CD4-positive, alpha-beta T cell treated with Interleukin-17A for 4 hours (primary cell): ENCODE measurements at places on chromosomes 2 and 18.

DNA sequence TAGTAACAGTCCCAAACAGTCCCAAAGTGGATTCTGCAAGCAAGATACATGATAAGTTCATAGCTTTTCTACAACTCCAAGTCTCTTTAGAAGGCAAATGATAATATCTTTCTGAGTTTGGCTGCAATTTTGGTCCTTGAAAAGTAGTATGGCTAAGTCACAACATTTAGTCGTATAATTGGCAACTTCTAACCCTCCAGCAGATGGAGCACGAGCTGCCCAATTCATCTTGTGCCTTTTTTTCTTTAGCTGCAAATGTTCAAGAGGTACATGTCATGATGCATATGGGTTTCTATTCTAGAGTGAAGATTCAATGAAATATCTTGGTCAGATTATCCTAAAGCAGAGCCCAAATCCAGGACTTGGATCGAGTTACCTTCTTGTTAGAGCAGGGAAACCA, 127.0 kb upstream of the KLHL14 start:
- DNase-seq, result no peak

- DNase-seq, result no peak
These were observed 21.3 kb downstream of the FBLN7 start for GRCh38 chr2:112159454-112159921.

DNA sequence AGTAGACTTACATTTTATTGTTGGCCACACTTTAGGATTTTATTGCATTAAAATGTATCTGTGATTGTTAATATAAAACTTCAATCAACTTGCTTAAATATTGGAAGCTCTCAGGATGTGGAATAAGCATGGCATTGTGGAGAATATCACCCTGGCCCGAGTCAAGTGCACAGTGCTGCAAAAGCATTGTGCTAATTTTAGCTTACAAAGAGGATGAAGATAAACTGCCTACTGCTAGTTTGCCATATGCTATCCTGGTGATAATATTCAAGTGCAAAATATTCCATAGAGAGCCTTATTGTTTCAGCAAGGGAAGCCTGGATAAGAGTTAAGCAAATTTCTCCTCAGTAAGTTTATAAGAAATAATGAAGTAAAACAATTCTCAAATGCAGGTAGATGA, 54.5 kb downstream of the MEIS1 start:
- no peak for DNase-seq

DNA sequence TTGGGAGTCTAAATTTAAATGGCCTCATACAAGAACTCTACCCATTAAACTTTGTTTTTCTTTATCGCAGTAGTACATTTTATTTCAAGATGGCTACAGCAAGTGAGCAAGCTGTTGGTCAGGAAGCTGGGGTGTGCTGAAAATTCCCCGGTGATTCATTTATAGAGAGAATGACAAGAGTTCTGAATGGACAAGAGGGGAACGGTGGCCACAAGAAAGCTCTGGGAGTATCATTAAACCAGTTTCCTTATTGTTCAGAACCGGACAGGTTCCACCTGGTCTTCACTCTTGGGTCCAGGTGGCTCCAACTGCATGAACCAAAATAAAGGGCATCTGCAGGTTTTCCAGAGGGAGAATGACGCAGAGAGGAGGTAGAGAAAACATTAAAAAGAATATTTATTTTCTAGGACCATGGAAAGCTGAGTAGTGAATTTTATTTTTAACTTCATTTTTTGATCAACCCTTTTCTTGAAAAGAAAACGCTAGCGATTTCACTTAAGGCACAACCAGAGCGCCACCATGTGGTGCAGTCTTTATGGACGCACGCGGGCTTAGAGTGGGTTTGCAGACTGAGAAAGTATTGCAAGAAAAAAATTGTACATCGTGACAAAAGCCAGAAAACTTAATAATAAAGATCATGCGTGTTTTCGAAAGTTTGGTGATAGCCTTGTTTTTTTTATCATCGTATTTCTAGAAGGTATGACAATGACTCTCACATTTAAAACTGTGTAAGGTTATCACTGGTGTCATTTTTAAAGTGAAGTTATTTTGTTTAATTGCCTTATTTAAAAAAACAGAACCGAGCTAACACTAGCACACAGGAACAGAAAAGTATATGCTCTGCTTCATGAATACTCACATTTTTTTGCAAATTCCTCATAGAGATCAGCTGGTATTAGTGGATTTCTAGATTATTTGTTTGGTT, 97.9 kb upstream of the NOL4 start:
- DNase-seq, result no peak

DNA sequence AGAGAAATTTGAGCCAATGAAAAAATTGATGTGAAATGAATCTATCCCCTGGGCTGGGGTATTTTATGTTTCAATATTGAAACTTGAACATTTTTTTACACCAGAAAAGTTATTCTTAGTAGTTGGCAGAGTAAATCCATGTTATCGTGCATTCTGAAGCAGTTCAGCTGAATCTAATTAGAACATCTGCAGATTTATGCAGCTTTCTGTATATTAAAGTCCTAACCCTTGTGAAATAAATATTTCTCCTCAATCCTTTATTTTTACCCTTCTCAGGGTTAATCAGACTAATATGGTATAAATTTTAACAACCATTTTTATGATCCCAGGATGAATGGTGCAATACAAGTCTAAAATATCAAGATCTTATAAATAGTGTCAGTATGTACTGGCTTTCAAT, 69.5 kb downstream of the CDH20 start:
- no peak for DNase-seq

DNA sequence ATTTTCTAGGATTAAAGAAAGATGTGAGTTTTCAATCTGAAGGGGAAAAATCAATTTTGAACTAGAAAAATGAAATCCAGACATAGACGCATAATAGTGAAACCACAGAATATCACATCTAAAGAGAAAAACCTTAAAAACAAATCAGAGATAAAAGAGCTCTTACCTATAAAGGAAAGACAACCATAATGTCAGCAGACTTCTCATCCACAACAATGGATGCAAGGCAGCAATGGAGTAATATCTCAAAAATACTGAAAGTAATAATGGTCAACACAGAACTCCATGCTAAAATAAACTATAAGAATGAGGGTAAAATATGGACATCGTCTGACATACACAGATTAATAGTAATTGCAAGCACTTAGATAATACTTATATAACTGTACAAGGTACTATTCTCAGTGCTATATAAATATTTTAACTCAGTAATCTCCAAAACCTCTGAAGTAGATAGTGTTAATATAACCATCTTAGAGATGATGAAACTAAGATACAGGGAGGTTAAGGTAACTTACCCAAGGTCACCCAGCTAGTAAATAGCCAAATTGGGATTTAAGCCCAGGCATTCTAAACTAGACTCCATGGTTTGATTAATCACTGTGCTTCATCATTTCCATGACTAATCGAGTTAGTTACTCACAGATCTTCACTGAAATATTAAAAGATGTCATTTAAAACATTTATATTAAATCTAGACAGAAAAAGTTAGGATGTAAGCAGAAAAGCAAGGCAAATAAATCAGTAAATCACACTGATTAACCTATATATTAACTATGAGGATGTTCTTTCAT, 89.4 kb upstream of the SPTBN1 start:
- no peak for DNase-seq

- DNase-seq, result no peak
These were observed 146.7 kb downstream of the EHBP1 start for GRCh38 chr2:62852254-62852653.

GRCh38 chr2:220811952-220812570, 760.0 kb downstream of the EPHA4 start:
- no peak for DNase-seq

DNA sequence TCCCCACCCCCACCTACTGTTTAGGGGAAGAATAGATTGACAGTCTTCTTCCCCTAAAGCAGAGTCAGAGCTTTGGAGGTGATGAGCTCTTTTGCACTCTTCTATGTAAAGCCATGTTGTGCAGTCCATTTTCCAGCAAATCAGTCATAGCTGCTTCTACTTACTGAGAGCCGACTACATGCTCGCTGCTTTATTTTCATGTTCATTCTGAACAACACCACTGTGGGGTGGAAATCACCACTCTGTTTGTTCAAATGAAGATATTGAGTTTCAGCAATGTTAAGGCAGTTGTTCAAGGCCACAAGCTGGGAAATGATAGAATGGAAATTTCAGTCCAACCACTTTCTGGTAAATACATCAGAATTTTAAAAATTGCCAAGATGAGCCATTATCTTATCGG, 88.3 kb downstream of the INSIG2 start:
- DNase-seq, result no peak

GRCh38 chr2:105712981-105713596, 31.6 kb upstream of the NCK2 start:
- no peak for DNase-seq

DNA sequence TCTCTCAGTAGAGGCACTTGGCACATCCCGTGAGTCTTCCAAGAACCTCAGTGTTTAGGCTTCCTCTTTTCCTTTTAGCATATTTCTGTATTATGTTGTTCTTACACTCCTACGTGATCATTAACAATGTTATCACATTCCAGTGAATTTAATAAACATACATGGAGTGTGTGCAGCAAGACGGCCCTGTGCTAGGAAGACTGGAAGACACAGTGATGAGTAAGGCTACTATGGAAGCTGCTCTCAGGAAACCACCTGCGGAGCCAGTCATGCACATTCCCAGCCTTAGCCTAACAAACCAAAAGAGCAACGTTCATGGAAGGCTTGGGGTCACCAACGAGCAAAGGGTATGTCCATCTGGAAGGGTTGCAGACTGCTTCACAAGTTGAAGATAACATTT, 103.4 kb downstream of the ETAA1 start:
- DNase-seq, result no peak

GRCh38 chr2:63059793-63060471, 9.3 kb downstream of the OTX1 start:
- DNase-seq, result no peak

GRCh38 chr2:5453220-5454050, 238.7 kb upstream of the SOX11 start:
- DNase-seq, result no peak
